ENCODE measurements at places on chromosomes 4 and X.

DNA sequence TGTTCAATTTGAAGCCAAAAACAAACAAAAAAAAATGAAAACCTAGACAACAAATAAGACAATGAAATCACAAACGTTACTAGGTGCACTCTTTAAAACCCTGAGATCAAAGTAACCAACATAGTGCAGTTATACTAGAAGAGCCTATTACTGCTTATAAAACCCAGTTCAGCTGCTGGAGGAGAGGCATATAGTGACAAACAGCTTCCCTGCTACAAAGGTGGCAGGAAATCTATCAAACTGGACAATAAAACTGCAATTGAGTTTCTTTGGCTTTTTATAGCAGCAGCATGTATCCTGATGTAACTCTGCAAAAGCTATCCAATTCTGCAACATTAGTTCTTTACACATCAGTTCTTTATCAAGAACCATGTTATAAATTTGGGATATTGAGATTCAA, 155.6 kb downstream of the LRBA start:
- DNase-seq = no peak

- DNase-seq = no peak
These were observed 2106.0 kb downstream of the PCDH7 start for GRCh38 chr4:32826169-32826568.

GRCh38 chrX:13695601-13696115, 6.7 kb downstream of the RAB9A start:
- no peak for DNase-seq

DNA sequence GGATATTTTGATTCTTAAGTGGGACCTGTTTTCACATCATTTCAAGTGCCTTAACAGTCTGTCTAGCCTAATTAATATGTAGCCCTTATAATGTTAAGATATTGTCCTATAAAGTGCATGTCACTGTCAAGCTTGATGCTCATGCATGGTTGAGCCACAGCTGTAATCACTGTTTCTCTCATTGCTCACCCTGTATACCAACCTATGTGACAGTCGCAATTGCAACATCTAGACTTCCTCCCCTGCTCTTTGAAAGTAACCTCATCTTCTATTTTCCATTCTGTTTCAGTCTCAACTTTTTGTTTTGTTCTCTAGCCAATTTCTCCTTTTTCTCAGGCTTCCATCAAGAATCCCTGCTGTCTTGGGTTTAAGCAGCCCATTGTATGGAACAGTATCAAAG, 24.4 kb upstream of the MSL3 start:
- DNase-seq = no peak

DNA sequence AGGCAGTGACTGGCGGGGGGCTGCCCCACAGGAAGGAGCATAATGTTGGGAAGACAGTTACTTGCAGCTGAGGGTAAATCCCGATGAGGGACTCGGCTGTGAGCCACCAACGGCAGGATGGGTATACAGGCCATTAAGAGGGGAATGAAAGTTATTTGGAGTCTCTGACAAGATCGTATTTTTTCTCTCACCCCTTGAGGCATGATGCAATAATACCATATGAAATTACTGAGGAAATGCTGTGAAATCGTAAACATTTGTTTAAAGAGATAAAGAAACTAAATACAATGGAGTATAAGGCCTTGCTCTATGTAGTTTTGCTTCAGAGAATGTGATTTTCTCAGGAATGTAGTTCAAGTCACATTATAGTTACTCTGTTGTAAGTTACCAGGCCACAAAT, 12.7 kb downstream of the IL1RAPL1 start:
- DNase-seq = no peak

DNA sequence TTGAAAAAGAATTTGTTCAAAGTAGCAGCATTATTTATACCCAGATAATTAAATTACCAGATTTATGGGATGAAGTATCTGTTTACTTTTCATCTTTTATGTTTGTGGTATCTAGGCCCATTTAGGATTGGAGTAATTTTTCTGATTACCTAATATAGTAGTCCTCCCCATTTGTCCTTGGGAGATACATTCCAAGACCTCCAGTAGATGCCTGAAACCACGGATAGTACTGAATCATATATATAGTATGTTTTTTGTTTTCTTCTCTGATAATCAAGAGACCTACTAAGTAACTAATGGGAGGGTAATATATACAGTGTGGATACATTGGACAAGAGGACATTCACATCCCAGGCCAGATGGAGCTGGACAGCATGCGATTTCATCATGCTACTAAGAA, 30.7 kb upstream of the PTPN13 start:
- no peak for DNase-seq

DNA sequence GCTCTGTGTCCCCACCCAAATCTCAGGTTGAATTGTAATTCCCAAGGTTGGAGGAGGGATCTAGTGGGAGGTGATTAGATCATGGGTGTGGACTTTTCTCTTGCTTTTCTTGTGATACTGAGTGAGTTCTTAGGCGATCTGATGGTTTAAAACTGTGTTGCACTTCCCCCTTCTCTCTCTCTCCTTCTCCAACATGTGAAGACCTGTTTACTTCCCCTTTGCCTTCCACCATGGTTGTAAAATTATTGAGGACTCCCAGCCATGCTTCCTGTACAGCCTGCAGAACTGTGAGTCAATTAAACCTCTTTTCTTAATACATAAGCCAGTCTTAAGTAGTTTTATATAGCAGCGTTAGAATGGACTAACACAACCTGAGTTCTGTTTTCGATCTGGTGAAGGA, 738.2 kb downstream of the ARAP2 start:
- DNase-seq = no peak

- DNase-seq = no peak
These were observed 201.5 kb downstream of the TBX22 start for GRCh38 chrX:80216086-80216485.

All from NCI-H345 (cell line).